Large intestine (tissue), 12 donors: ENCODE measurements at places on chromosomes 1 and 21.

- DNase-seq, result no peak
These were observed 60.0 kb upstream of the NTPCR start for GRCh38 chr1:232890340-232890943.

- no peak for DNase-seq
These were observed 104.2 kb downstream of the ATP5PO start for GRCh38 chr21:33811167-33812010.

GRCh38 chr1:7669559-7670311 lies 101.4 kb upstream of the VAMP3 start:
- DNase-seq, result peak; percentile 46

DNA sequence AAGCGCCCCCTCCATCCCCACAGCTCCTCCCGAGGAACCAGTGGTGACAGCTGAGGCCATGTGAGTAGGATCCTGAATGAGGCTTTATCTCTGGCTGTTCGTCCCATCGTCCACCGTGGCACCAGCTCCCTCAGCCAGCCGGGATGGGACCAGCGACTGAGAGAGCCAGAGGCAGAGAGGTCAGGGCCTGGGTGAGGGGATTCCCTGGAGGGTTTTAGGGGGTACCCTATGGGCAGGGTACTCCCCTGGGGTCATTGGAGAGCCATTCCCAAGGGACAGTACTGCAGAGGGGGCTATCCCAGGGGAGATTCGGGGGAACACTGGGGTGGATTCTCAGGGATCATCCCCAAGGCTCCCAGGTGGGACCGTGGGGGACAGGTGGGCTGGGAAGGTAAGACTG lies 2.4 kb downstream of the TMEM125 start:
- no peak for DNase-seq

DNA sequence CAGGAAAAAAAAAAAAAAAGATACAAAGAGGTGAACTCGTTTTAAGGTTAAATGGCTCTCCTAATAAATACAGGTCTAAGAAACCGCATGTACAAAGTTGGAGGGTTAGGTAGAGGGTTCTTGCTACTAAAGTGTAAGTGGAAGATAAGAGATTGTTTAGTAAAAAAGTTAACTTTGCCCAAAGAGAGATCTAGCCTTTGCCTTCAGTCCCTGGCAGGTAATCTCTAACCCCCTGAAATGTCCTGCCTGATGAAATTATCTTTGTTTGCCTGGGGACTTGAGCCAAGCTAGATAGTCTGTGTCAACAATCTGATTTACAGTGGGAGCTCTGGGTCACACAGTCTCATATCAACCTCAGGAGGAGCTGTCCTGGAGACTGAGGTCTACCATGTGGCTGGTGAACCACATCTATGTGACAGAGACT lies 57.6 kb downstream of the TRIM33 start:
- peak; percentile 28 for DNase-seq

DNA sequence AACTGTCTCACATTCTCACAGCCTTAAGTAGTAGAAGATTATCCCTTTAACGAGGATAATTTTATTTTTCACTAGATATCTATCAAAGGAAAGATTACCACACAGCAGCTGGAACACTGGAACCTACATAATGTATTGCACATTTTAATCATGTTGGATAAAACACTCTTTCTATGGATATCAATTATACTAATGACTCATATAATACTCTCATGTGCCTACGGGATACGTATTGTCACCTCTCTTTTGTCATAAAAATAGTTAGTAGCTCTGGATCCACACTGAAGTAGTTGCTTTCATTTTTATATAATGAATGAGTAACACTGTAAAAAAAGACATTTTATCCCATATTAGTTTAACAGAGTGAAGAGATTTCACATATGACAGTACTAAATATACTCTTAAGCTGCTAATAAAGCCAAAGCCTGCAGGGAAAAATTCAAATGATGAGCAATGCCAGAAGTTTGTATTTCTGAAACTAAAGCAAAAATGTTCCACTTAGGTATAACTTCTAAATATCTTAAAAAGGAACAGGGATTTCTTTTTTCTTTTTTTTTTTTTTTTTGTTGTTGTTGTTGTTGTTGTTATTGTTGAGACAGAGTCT lies 408.7 kb upstream of the PKN2 start:
- DNase-seq, result no peak

DNA sequence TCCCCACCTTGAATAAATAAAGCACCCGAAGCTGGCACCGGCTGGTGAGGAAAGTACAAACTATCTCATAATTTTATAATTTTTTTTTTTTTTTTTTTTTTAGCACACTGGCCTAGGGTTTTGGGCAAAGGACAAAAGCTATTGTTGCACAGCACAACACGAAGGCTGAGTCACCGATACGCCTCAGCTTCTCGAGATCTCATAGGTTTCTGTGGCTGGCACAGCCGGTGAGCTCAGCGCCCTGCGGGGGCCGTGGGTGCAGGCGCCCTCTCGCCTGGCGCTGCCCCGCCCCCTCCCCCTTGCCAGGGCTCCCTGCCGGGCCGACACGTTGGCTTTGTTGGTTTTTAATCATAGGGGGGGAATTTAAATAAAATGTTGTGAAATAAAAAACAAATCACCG lies 17.2 kb downstream of the CASZ1 start:
- DNase-seq, result no peak
